ENCODE measurements at places on chromosomes 6 and 20. TPM values are rescaled to one million over a fixed set of nuclear protein-coding genes. Genes with fewer than 3 reads are reported as not detected.
A peak's percentile ranks its signal among the peaks of the same experiment; 100 is the strongest.

TMC2 gene
- total RNA-seq = not detected

LY6G6D gene
- not detected for total RNA-seq

SLC35D3 gene
- not detected for total RNA-seq

GTSF1L gene
- not detected for total RNA-seq

OARD1 gene
- 12.2 TPM for total RNA-seq

GRCh38 chr6:11353921-11354389 lies 121.5 kb upstream of the NEDD9 start:
- no peak for DNase-seq
- peak overlapping the region; percentile 92 for H3K27ac ChIP-seq
- H3K4me3 ChIP-seq = no peak overlapping the region
- H3K4me1 ChIP-seq = peaks cover 45% of the 10 kb centered on the region
- no peaks in the 10 kb centered on the region for H3K27me3 ChIP-seq

DNA sequence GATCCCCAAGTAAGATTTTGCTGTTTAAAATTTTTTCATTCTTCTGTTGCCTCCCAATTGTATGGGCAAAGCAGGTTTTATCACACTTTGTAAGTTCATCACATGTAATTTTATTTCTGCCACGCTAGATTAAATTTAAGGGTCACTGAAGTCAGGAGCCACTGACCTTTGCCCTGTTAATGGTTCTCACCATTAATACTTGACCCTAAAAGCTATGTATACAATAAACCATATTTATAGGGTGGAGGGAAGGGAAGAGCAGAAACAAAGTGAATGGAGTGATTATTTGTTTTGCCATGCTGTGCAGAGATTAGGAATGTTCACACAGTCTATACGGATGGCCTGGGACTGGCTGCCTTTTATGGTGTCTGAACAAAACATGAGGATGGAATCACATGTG lies 186.7 kb downstream of the BMP2 start:
- no peak overlapping the region for H3K4me3 ChIP-seq
- no peak for DNase-seq
- no peaks in the 10 kb centered on the region for H3K36me3 ChIP-seq
- H3K4me1 ChIP-seq = no peaks in the 10 kb centered on the region

GRCh38 chr20:1327827-1328679 lies 886 bp downstream of the SDCBP2 start:
- no peaks in the 10 kb centered on the region for H3K27me3 ChIP-seq
- peaks cover 14% of the 10 kb centered on the region for H3K4me1 ChIP-seq
- H3K36me3 ChIP-seq = no peaks in the 10 kb centered on the region
- H3K27ac ChIP-seq = peak overlapping the region; percentile 87
- H3K4me3 ChIP-seq = no peak overlapping the region
- DNase-seq = no peak

- peak overlapping the region; percentile 88 for H3K4me3 ChIP-seq
- H3K4me1 ChIP-seq = peaks cover 24% of the 10 kb centered on the region
- peaks cover 8% of the 10 kb centered on the region for H3K36me3 ChIP-seq
- DNase-seq = no peak
- peak overlapping the region; percentile 95 for H3K27ac ChIP-seq
- no peaks in the 10 kb centered on the region for H3K27me3 ChIP-seq
These were observed 662 bp upstream of the SLC9A8 start for GRCh38 chr20:49811825-49812506.

- peaks cover 2% of the 10 kb centered on the region for H3K36me3 ChIP-seq
- H3K4me3 ChIP-seq = no peak overlapping the region
- H3K27me3 ChIP-seq = no peaks in the 10 kb centered on the region
- no peak for DNase-seq
These were observed 4.4 kb downstream of the FIG4 start for GRCh38 chr6:109695468-109695867.

GRCh38 chr6:47716207-47716606 lies 17.8 kb downstream of the ADGRF4 start:
- H3K27me3 ChIP-seq = peaks cover 2% of the 10 kb centered on the region
- H3K4me1 ChIP-seq = no peaks in the 10 kb centered on the region
- no peak for DNase-seq
- H3K36me3 ChIP-seq = no peaks in the 10 kb centered on the region
- H3K27ac ChIP-seq = no peak overlapping the region

DNA sequence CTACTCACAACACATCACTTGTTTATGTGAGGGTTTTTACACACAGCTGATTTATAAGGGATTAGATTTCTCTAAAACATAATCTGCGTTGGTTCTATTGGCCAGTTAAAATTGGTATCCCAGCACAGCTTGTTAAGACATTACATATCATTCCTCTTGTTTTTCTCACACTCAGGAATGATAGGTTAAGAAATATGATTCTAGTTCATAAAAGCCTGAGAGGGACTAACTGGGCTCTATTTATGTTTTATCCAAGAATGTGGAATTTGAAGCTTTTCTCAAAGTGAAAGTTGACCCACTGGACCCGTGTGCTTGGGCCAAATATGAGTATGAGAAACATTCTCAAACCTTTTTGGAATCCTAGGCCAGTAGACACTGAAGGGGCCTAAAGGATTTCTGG lies 117.3 kb downstream of the TMEM170B start:
- DNase-seq = no peak
- H3K36me3 ChIP-seq = no peaks in the 10 kb centered on the region
- peaks cover 63% of the 10 kb centered on the region for H3K4me1 ChIP-seq
- peak overlapping the region; percentile 84 for H3K27ac ChIP-seq
- H3K27me3 ChIP-seq = no peaks in the 10 kb centered on the region

DNA sequence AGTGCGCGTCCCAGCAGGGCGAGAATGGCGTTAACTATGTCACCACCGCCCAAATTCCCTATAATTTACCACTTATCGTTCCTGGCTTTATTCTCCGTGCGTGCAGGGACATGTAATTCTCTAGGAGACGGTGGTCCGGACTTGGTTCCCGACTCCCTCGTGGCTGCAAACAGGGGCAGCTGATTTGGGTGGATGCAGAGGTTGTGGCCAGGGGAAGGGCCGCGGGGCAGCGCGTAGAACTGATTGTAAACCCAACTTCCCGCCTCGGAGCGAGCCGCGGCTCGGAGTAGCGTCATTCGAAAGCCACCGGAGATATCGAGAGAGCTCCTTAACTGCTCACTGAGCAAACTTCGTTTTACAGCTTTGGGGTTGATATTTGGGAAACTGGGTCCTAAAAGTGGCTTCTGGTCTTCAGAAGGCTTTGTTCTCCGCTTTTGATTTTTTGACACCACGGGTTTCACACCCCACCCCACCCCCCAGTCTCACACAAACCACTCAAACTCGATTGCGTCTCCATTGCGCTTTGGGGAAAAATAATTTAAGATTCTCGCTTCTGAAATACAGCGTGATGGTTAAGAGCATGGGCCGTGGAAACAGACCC lies 17.5 kb upstream of the ZSCAN9 start:
- DNase-seq = no peak
- H3K36me3 ChIP-seq = peaks cover 2% of the 10 kb centered on the region
- peaks cover 61% of the 10 kb centered on the region for H3K27me3 ChIP-seq
- H3K27ac ChIP-seq = no peak overlapping the region

DNA sequence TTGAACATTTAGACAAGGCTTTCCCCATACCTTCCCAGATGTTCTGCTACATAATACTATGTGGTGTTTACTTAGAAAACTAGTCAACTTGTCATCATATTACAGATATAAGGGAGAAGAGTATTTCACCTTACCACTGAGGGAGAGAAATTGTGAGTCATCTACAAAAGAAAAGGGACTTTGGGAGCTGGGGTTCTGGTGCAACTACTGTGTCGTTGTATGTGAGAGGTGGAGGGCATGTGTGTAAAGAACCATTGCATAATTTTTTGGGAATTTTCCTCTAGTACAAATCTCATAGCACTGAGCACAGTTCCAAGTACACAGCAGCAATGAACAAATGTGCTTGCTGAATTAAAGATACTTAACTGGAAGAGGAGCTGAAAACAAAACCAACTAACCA lies 665.6 kb downstream of the DHX35 start:
- H3K27me3 ChIP-seq = peaks cover 5% of the 10 kb centered on the region
- no peaks in the 10 kb centered on the region for H3K36me3 ChIP-seq
- DNase-seq = no peak
- no peak overlapping the region for H3K4me3 ChIP-seq
- H3K4me1 ChIP-seq = no peaks in the 10 kb centered on the region

GRCh38 chr6:40988634-40989033 lies 50.4 kb downstream of the UNC5CL start:
- H3K27ac ChIP-seq = no peak overlapping the region
- H3K4me3 ChIP-seq = no peak overlapping the region
- H3K36me3 ChIP-seq = peaks cover 7% of the 10 kb centered on the region
- H3K27me3 ChIP-seq = peaks cover 48% of the 10 kb centered on the region
- peaks cover 3% of the 10 kb centered on the region for H3K4me1 ChIP-seq

DNA sequence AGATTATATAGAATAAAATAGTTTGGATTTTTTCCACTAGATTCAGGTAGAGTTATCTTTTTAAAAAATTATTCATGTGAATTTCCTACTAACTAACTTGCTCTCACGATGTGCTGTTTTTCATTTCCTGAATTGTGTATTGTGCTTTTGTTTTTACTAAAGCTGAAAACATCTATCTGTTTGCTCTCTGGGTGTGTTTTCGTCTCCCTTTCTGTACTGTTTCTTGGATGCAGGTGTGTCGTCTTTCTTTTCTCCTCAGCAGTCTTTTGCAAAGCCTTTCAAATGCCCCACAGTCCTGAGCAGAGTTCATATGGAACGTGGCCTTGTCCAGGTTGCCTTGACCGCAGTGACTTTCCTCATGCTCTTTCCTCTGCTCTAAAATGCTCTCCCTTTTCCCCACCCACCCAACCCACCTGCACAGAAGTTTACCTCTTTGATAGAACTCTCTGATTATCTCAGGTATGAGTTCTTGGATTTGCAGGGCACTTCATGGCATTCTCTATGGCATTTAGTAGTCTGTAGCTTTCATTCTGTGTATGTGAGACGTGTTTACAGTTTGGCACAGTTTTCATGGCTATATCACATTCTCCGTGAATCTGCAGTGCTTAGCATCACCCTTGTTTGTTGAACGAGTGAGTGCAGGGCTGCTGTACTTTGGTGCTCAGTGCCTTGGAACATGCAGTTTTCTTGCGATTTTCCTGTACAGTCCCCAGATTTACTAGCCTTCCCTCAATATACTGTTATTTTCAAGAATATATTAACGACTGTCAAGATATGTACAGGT lies 77.1 kb downstream of the FARS2 start:
- peaks cover 15% of the 10 kb centered on the region for H3K4me1 ChIP-seq
- DNase-seq = no peak
- no peak overlapping the region for H3K4me3 ChIP-seq
- no peak overlapping the region for H3K27ac ChIP-seq
- no peaks in the 10 kb centered on the region for H3K36me3 ChIP-seq

DNA sequence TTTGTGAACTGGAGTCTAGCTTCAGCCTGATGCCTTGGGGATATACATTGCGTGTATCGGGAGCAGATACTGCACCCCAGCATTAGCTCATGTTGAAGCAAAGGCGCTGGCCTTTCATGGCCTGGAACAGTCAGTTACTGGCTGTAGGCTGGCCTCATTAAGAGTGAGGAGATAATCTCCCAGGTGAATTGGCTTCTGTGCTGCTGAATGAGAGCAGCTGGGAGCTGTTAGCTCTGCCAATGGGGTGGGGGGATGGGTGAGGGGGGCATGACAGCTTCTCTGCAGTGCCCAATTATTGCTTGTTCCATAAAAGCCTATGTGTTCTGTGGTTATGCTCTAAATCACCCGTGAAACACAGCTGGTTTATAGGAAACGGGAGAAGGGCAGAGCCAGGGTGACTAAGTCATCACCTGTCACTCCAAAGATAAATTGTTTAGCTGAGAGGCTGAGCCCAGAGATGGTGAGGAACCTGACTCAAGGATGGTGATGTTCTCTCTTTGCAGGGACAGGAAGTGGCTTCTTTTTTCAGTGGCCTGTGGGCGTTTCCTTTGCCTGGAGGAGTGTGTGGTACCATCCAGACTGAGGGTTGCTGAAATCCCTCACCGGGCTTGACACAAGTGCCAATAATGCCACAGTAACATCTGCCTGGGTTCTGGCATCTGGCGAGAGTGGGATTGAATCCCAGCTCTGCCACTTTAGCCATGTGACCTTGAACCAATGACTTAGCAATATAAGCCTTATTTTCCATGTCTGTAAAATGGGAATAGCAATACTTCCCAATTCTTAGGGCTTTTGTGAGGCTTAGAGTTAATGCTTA lies 170.8 kb downstream of the BCAS1 start:
- H3K4me1 ChIP-seq = peaks cover 27% of the 10 kb centered on the region
- H3K27ac ChIP-seq = no peak overlapping the region
- no peaks in the 10 kb centered on the region for H3K27me3 ChIP-seq
- no peak overlapping the region for H3K4me3 ChIP-seq
- no peaks in the 10 kb centered on the region for H3K36me3 ChIP-seq

- peaks cover 9% of the 10 kb centered on the region for H3K36me3 ChIP-seq
- peaks cover 12% of the 10 kb centered on the region for H3K4me1 ChIP-seq
- H3K4me3 ChIP-seq = no peak overlapping the region
- no peak for DNase-seq
- no peaks in the 10 kb centered on the region for H3K27me3 ChIP-seq
These were observed 9.3 kb downstream of the SLC22A1 start for GRCh38 chr6:160130729-160131484.

DNA sequence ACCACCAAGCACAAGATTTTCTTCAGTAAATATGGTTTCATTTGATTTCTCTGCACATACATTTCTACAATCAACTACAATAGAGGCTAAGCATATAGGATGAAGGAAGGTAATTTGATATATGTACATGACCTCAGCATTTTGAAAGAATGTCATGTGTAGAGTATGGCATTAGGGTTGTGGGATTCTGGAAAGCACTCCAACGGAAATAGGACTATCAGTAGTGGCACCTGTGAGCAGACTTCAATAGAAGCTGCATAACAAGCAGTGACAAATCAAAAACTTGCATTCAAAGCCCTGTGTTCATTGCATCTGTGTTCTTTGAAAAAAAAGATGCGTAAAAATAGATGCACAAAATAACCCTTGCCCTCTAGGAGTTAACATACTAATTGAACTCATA lies 57.5 kb upstream of the EYA4 start:
- H3K27ac ChIP-seq = no peak overlapping the region
- peaks cover 5% of the 10 kb centered on the region for H3K36me3 ChIP-seq
- H3K27me3 ChIP-seq = no peaks in the 10 kb centered on the region
- peaks cover 10% of the 10 kb centered on the region for H3K4me1 ChIP-seq

DNA sequence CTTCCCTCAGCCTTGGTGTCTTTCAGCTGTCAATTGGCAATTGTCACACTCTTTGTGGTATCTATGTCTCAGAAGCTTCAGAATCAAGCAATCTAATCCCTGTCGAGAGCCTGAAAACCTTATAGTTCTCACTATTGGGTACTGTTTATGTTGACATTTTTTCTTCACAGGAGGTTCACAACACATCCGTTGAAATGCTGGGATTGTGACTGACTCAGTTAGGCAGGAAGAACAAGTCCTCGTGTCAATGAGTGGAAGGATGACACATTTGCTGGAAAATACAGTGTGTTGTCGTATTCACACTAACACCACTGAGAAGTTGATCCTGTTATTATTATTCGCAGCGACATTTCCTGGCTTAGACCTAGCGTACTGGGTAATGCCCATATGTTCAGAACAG lies 163.9 kb upstream of the CITED2 start:
- H3K27me3 ChIP-seq = no peaks in the 10 kb centered on the region
- DNase-seq = no peak
- H3K4me3 ChIP-seq = no peak overlapping the region

GRCh38 chr20:17446171-17446570 lies 85.0 kb downstream of the BFSP1 start:
- H3K4me1 ChIP-seq = no peaks in the 10 kb centered on the region
- H3K36me3 ChIP-seq = no peaks in the 10 kb centered on the region
- H3K27ac ChIP-seq = no peak overlapping the region
- H3K27me3 ChIP-seq = peaks cover 31% of the 10 kb centered on the region
- DNase-seq = no peak
